ENCODE measurements at places on chromosomes 7 and 10.

GRCh38 chr10:14039968-14040668 lies 290.6 kb downstream of the FRMD4A start:
- DNase-seq, result peak; percentile 79

- DNase-seq, result no peak
Observed at GRCh38 chr7:151435971-151436370, 4.0 kb downstream of the CRYGN start.

- peak; percentile 95 for DNase-seq
Observed at GRCh38 chr7:132065193-132065988, 509.0 kb upstream of the PODXL start.

GRCh38 chr7:18290223-18290622 lies 205.3 kb upstream of the HDAC9 start:
- DNase-seq, result no peak

- DNase-seq, result peak; percentile 47
Observed at GRCh38 chr7:818031-818699, 14.1 kb upstream of the SUN1 start.

GRCh38 chr10:49187950-49188761 lies at the start of gene TMEM273:
Gene TMEM273, minus strand, starts transcription at chr10:49188391. Its CDS starts 55 bp downstream, at chr10:49188336.
- DNase-seq, result no peak

GRCh38 chr7:41447450-41448042 lies 255.3 kb downstream of the INHBA start:
- DNase-seq, result no peak

DNA sequence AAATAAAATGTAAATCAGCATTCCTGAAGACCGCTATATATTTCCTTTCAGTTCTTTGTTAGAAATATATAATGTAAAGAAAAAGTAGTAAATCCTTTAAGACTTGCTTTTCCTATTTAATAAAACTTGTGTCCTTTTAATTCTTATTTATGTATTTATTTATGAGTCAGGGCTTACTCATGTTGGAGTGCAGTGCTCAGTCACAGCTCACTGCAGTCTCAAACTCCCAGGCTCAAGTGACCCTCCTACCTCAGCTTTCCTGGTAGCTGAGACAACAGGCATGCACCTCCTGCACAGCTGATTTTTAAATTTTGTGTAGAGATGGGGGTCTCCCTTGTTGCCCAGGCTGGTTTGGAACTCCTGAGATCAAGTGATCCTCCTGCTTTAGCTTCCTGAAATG lies 724.5 kb downstream of the ANKRD7 start:
- DNase-seq, result no peak

DNA sequence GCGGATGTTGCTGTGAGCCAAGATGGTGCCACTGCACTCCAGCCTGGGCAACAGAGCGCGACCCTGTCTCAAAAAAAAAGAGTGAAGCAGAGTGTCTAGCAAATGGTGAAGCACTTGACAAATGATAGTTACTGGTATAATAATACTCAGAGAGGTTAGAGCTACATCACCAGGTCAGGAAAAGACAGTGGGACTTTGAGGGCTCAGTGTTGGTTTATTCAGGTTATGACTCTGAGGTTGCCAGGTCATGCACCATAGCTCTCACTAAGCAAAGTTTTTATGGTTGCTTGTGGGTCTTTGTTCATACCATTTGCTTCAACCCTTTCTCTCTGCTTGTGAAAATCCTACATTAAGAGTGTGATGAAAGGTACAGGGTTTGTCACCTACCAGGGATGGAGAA lies 13.6 kb downstream of the MRPS33 start:
- no peak for DNase-seq

DNA sequence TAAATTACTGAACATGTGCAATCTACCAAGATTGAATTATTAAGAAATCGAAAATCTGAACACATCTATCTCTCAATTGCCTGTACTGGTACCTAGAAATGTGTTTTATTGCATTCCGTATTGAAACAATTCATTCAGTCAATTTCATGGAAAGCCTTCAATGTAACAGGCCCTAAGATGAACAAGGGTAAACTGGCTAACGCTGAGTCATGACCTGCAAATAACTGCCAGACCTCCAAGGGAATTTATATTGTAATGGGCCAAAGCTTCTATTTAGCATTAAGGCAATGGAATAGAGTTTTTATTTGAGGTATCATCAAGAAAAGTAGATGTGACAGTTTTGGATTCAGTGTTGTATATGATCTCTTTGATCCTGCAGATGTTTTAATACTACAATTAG lies 49.9 kb upstream of the CD36 start:
- DNase-seq, result no peak

GRCh38 chr10:128080231-128080630 lies 46.0 kb downstream of the MKI67 start:
- no peak for DNase-seq

DNA sequence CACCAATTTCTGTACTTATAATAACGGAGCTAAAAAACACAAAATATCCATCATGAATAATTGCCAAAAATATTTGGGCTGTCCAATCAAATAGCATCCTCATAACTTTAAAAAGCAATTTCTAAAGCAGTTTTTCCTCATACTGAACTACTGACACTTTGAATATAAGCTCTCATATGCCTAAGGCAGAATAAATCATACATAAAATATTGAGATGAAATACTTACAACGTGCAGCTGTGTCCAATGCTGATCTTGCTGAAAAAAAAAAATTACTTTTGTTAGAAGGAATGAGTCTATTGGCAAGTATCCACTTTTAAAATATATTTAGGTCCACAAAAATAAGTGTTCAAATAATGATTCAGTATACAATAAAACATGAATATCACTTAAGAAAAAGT lies 24.2 kb downstream of the FAM3C start:
- no peak for DNase-seq

GRCh38 chr7:39838326-39838725 lies 111.7 kb upstream of the CDK13 start:
- no peak for DNase-seq

DNA sequence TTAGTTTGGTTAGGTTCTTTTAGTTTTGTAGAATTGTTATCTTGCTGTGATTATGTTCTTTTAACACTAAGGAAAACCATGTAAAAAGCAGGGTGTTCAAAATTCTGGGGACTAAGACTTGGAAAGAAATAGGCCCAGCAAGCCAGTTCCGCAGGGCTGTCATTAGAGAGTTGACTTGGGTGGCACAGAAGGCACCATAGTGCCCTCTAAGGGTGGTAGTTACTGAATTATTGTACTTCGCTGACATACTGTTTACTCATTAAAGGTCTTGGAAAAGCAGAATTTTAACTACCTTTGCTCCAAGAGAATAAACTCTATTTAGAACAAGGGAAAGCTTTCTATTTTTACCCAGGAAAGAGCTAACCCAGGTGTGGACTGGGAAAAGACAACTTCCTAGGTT lies 86.5 kb downstream of the OTUD1 start:
- DNase-seq, result no peak

DNA sequence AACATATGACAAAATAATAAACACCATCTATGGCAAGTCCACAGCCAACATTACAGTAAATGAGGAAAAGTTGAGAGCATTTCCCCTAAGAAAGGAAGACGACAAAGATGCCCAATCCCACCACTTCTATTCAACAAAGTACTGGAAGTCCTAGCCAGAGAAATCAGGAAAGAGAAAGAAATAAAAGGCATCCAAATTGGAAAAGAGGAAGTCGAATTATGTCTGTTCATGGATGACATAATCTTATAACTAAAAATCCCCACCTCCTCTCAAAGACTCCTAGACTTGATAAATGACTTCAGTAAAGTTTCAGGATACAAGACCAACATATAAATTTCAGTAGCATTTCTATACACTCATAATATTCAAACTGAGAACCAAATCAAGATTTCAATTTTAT lies 288.5 kb upstream of the POT1 start:
- DNase-seq, result no peak

DNA sequence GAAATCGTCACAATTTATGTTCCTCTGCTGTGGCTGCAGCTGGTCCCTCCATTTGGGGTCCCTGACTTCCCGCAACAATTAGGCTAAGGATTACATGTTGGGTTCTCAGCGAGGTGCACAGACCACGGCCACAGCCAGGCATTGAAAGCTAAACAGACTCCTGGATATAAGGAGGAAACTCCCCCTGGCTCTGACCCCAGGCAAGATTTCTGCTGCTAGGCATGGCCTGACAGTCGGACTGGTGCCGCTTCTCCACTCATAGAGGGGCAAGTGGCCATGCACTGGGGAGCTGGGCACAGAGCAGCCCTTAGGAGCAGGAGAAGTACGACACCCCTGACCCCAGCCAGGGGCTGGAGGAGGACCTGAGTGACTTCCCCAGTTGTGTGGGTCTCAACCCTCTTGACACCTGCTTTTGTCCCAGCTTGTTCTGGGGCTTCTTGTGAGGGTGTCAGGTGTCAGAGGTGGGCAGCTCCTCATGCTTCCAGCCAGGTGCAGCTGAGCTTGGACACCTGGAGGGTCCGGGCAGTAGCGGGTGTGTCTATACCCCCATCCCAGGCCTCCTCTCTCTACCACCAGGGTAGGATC lies 38.3 kb downstream of the TSPAN15 start:
- DNase-seq, result no peak

GRCh38 chr10:70915206-70915605 lies 26.8 kb upstream of the PCBD1 start:
- DNase-seq, result no peak

GRCh38 chr10:89053555-89053954 lies 63.0 kb downstream of the FAS start:
- DNase-seq, result no peak

- no peak for DNase-seq
Observed at GRCh38 chr10:43350156-43350555, 21.3 kb upstream of the FXYD4 start.

DNA sequence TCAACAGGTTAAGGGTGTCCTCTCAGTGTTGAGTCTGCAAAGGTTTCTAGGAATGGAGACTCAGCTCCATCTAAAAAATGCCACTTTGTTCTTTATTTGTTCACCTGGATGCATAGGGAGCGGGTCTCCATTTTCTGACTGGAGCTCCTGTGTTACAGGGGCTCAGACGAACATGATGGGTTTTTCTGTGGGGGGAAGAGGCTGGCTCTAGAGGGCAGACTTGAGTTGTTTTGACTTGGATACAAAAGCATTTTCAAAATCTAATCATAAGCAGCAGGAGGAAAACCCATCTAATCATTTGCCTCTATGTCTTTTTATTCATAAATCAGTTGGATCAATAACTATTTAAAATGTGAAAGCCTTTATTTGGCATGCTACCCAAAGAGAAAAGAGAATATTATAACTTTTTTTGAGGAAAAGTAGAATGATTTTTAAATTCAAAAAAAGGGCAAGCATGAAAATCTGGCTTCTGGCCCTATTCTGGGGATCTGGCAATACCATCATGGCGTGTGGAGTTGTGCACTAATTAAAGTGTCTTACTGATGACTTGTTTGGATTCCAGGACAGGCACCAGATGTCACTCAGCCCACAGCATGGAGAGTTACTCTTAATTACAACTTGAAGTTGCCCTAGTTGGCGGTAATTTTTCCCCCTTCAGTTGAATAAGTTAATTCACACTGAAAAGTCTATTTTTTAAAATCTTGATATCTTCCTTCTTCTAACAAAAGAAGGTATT lies 594.9 kb downstream of the REEP3 start:
- no peak for DNase-seq

GRCh38 chr10:88315755-88316154 lies 267.4 kb downstream of the RNLS start:
- DNase-seq, result no peak

GRCh38 chr7:84112771-84113170 lies 81.8 kb downstream of the SEMA3A start:
- DNase-seq, result no peak

DNA sequence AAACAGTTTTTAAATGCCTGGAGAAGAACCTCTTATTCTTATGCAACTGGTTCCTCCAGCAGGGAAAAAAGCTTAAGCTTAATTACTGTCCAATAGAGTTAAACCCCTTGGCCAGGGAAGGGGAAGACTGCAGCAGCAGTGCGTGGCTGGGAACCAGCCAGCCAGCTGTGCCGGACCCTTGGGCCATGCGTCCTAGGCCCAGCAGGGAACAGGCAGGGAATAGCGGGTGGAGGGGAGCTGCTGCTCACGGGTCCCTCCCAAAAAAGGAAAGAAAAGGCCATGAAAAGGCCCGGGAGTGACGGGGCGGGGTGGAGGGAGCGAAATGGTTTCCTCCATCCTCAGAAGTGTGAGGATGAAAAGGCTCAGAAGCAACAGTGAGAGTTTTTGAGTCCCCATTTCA lies 35.2 kb upstream of the HECW1 start:
- no peak for DNase-seq

DNA sequence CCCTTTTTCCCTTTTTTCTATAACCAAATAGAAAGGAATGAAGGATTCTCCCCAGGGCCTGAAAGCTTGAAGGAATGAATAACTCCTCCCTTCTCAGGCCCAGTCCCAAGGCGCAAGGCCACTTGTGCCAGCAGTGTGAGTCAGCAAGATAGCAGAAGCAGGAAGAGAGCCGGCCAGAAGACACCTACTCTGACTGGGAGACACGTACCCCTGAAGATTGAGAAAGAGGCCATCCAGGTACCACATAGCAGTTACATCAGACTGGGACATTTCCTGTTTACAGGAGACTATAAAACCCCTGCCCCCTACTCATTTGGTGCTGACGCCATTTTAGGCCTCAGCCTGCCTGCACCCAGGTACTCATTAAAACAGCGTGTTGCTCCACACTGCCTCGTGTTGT lies 65.5 kb downstream of the LRRC17 start:
- DNase-seq, result no peak

DNA sequence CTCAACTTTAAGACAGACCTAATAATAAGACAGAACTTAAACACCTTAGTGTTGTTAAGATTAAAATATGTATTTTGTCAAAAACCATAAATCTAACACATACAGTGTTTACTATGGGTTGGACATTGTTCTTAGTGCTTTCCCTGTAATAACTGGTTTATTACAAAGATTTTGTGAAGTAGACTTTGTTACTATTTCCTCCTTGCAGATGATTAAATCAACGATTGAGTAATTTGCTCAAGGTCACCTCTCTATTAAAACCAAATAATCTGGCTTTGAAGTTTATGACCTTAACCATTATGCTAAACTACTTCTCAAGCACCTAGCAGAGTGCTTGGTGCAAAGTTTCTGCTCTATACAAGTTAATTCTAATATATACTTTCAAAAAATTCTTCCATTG lies 102.7 kb upstream of the FAM3C start:
- no peak for DNase-seq

GRCh38 chr7:17103170-17103569 lies 195.3 kb upstream of the AHR start:
- no peak for DNase-seq

DNA sequence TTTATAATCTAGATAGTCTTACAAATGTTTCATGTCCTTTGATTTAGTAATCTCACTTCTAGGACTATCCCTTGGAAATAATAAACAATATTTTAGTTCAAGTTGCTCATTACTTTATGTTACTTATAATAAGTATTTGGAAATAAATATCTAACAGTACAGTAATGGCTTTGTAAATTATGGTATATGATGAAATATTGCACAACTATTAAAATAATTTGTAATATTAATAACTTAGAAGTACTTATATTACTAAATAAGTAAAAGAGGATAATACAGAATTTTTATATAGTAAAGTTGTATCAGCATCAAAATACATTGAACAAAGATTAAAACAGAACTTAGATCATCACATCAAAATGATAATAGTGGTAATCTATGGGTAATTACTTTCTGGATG lies 41.1 kb downstream of the SP4 start:
- no peak for DNase-seq

GRCh38 chr7:76037310-76037709 lies 10.5 kb downstream of the STYXL1 start:
- no peak for DNase-seq

GRCh38 chr7:7966141-7966734 lies 2.4 kb upstream of the GLCCI1 start:
- no peak for DNase-seq
